Hematopoietic multipotent progenitor cell treated with erythropoietin and hydrocortisone succinate and interleukin-3 and kit ligand, for 4 days (in vitro differentiated cells): ENCODE measurements at places on chromosomes 3 and 15.

GRCh38 chr15:96838081-96838480, 507.6 kb downstream of the NR2F2 start:
- DNase-seq, result no peak

- DNase-seq, result no peak
Measured at GRCh38 chr3:50365842-50366220, 6.5 kb upstream of the TMEM115 start.

DNA sequence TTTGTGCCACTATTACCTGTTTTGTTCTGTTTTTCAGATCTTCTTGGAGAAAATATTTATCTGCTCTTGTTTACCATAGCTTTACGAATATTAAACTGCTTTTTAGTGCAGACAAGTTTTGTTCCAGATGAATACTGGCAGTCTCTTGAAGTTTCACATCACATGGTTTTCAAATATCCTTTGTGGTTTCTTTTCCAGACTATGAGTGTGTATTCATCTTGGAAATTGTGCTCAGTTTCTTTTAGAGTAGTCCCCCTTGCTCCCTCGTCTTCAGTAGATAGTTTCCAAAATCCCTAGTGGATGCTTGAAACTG, 1.2 kb downstream of the PIGB start:
- DNase-seq, result no peak

- no peak for DNase-seq
Measured at GRCh38 chr15:68541743-68542142, 37.0 kb upstream of the CORO2B start.

- DNase-seq, result no peak
Measured at GRCh38 chr3:43217633-43218032, 68.7 kb upstream of the SNRK start.

DNA sequence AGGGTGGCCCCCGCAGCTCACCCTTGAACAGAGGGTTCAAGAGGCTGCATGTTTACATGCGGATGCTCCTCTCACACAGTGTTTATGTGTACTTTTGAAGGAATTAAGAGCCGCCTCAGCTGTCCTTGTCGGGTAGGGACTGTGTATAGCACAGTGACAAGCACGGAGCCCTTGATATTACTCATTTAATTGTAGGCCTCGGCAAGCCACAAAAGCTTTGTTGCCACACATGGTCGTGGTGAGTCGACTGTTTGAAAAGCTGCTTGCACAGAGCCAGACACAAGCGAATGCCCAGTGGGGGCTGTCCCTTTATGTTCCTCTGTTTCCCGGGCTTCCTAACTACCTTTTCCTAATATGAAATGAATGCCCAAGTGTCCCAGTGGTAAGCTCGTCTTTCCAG, 4.5 kb downstream of the ESYT3 start:
- peak; percentile 48 for DNase-seq

DNA sequence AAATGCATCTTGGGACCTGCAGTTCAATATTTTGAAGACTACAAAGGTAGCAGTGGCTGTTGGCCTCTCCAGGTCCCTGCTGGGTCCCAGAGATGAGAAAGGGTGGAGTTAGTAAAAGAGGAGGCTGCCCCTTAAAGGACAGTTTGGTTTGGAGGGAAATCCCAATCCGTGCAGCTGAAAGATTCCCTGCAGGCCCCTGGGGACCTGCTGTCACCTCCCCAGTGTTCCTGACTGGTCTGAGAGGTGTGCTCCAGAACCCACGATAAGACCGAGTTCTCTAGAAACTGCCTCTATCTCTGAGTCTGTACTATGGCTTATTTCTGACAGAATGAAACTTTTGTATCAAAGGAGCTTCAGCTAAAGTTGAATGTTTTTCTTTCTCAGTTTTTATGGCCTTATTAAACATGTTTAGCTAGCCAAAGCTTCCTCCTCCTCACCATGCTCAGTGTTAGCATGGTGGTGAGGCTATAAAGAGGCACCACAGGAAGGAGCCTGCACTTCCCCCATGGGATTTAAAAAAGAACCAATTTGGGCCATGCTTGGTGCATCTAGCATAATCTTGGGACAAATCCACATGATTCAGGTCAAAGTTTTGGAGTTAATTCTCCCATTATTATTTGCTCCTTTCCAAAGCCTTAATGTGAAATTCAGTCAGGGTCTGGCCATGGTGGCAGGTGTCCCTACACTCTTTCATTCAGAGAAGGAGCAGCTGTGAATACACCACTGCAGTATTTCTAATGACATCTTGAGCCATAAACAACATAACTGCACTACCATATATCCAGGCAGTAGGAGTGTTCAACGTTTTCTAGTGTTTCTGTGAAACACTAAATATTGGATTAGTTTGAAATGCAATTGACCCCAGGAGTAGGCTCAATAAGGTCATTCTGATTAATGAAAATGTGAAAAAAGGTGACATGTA, 74.4 kb downstream of the ATP1B3 start:
- DNase-seq, result no peak

- no peak for DNase-seq
Measured at GRCh38 chr3:128098234-128098633, 25.4 kb downstream of the RUVBL1 start.

DNA sequence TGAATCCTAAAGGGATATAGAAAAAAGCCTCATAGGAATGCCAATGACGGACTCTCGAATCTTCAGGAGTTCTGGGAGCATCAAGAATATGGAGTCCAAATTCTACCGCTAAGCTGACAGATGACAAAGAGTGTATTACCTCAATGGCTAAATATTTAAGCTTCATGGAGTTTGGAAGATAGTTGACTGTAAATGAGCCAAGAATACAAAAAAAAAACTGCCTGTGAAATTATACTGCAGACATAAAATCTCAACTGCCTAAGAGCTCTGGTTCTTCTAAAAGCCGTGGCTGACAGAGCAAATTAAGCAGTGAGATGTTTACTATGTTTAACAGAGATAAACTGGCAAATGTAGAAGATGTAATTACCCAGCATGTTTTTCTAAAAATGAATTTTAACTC, 140.0 kb downstream of the GADL1 start:
- no peak for DNase-seq

DNA sequence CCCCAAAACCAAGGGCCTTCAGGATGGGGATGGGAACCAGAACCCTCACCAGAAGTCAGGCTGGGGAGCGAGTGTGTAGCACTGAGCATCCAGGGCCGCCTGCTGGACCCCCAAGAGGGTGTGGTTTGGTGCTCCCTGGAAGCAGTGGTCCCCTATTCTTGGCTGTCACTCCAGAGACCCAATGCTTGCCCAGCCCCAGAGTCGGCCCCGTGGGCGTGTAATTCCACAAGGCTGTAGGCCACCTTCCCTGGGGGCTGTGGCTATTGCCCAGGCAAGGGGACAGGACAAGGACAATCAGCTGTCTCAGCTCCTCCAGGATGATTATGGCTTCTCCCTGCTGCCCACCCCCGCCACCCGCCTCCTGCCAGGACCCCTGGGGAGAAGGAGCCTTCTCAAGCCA, 14.5 kb downstream of the IGDCC3 start:
- DNase-seq, result no peak

- no peak for DNase-seq
Measured at GRCh38 chr3:102400142-102400541, 34.7 kb upstream of the ZPLD1 start.

- no peak for DNase-seq
Measured at GRCh38 chr15:20348291-20348899, 193.2 kb downstream of the GOLGA6L6 start.

GRCh38 chr3:9135930-9136525, 113.4 kb downstream of the SRGAP3 start:
- peak; percentile 43 for DNase-seq

DNA sequence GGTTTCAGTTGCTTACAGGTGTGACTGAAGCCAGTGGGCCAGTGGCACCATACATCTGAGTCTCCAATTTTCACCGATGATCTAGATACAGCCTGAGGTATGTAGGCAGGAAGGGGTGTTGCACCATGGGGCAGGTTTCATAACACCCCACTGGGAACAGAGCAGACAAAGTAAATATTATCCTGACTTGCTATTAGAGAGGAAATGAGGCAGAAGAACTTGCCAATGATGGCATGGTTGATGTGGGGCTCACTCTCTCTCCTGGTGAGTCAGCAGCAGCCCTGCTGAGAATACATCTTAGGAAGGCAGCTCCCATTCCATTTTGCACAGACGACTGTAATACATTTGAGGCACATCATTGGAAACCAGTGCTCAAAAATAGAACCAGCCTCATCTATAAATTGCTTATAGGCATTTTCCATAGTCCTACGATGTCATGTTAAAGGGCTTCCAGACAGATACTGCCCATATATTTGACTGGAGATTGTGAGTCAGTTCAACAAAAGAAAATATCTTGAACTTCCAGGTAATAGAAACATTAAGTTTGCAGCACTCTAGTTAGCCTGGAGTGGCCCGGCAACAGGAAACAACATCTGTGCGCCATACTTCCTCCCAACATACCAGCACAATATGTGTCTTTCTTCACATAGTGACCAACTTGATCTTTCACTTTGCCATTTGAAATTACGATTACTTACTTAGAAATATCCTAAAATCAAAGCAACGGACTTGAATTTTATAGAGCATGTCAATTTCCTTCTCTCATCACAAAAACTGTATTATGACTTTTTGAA, 175.5 kb downstream of the NECTIN3 start:
- peak; percentile 6 for DNase-seq

DNA sequence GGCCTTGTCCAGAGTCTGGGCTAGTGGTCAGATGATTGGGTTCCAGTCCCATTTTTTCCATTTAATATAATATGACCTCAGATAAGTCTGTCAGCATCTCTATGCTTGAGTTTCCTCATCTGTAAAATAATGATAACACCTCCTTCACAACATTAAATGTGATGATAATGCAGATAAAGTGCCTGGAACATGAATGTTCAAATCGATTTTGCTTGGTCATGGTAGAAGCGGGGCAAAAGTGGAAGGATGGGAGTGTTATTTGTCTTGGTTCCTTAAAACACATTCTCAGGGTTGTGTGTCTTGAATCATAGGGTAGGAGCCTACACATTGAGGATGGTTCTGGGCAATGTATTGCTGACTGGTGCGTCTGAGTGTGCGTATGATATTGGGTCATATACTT, 16.9 kb downstream of the ARIH2 start:
- DNase-seq, result peak; percentile 76

DNA sequence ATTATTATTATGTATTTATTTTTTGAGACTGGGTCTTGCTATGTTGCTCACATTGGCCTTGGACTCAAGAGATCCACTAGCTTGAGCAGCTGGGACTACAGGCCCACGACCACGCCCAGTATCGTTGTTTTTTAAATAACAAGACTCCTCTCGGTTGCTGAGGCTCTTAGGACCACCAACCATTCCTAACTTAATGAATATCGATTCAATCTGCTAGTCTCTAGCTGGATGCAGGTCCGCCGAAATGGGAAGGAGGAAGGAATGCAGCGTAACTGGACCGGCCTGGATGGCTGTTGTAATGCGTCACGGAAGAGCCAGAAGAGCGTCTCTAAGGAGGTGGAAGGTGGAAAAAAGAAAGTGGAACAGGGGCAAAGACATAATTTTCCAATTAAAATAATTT, 1.7 kb downstream of the ANXA2 start:
- no peak for DNase-seq

- peak; percentile 2 for DNase-seq
Measured at GRCh38 chr3:20405744-20406143, 219.7 kb upstream of the SGO1 start.

GRCh38 chr15:83380682-83381081, 66.5 kb upstream of the SH3GL3 start:
- DNase-seq, result peak; percentile 68

DNA sequence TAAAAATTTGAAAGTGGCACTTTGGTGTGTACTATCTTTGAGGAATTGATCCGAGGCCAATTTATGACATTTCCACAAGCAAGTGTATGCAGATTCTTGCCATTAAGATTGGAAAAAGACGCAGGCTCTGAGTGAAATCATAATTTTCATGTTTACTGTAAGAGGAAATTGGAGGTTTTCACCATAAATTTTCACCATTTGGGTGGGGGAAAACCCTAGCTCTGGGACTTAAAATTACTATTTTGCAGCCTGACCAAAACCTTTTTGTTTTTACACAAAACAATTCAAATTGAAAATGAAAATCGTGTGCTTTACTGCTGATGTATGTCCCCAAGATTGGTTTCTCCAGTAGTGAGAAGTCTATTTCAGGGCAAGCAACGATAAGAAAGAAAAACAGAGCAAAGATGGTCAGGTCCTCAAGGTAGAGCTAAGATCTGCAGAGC, 282.6 kb downstream of the FOXP1 start:
- DNase-seq, result no peak

DNA sequence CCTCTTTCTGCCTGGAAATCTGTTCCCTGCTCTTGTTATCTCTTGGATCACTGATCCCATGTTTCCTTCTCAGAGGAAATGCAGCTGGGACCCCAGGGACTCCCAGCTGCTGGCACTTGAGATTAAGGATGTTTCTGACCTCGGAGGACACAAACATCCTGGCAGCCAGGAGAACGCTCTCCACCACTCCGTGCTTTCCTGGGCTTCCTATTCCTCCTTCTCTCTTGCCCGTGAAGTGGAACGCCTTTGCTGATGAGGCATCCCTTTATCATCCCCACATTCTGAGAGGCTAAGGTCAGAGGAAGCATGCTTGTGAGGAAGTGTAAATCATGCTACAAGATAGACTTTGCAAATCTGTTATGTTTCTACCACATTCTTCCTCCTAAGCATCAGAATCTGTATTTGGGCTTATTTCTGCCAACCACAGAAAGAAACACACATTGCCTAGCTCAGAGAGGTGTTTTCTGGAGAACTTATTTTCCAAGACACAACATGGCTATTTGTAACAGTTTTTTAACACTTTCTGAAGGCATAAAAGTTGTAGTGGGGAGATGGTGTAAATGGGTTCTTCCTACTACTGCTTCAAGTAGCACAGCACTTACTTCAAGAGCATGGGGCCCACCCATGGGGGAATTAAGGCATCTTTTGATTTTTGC, 25.6 kb upstream of the LDHAL6B start:
- no peak for DNase-seq

- DNase-seq, result no peak
Measured at GRCh38 chr3:172154768-172155664, 115.6 kb downstream of the FNDC3B start.

GRCh38 chr15:80405554-80405850, 1.3 kb downstream of the ARNT2 start:
- no peak for DNase-seq

DNA sequence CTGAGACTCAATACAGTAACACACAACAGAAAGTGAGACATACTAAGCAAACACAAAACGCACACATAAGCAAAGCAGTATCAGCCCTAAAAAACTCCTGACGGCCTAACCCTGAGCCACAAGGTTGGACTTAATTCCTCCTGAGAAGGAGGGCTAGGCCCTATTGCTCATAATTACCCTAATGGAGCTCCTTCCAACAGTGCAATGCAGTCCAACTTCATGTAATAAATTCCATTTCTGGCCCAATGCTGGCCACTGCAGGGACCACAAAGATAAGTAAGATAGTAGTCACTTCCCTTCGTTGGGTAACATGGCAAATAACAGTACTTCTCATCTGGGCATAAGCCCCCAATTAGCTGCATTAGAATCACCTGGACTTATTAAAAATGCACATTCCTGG, 4.2 kb downstream of the VPS39 start:
- DNase-seq, result peak; percentile 43
